ENCODE measurements at places on chromosomes 2 and 18.

- no peak for DNase-seq
Measured at GRCh38 chr2:212919238-212919637, 232.2 kb downstream of the IKZF2 start.

- DNase-seq: no peak
Measured at GRCh38 chr2:202909394-202910192, 1.9 kb downstream of the WDR12 start.

GRCh38 chr2:53498210-53498609, 269.4 kb upstream of the CHAC2 start:
- DNase-seq: no peak

DNA sequence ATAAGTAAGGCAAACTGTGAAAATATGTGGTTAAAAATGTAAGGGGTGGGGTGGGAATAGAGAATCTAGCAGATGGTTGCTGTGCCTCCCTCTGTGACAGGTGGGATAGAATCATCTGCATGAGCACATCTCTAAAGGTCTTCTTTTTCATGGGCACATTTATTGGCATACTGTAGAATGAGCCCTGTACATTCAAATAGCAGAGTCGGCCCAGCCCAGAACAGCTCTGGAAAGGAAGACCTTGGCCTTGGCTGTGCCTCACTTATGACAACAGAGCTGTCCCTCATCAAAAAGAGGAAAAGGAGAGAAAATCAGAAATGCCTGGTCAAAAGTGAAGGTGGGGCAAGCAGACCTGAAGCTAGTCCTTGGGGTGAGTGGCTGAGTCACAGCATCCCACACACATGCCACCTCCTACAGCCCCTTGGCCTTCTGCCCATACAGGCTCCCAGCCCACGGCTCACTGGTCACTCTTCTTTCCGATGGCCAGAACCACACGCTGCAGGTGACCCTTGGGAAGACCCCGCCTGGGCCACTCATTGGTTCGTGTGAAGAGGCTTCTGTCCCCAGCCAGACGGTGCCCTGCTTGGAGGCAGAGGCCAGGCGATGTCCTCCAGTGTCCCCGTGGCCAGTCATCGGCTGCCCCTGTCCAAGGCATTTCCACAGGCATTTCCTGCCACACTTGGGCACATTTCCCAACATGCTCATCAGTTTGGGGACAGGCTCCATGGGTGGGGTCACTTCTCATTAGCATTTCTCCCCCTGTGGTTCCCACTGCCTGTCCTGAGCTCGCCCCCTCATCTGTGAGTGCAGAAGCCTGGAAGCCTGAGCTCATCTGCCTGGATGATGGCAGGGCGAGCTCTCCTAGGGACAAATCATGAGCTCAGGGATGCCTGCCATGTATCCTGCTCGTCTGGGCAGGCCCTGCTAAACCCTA, 113.6 kb downstream of the MCFD2 start:
- DNase-seq: no peak

DNA sequence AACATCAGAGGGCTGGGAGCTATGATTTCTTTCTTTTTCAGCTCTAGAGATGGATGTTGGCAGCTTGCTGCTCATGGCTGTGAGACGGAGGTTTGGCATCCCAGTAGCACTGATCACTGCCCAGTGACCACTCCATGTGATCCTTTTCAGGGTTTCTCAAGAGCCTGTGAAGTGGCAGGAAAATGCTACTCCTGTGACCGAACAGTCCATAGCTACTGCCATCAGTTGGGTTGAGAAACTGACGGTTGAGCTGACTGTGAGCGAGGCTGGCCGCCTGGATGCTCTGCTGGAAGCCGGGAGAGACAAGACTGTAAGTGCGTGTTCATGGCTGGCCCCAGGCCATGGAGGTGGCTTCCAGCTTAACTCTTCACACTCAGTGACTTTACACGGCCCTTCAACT, 34.2 kb downstream of the VWA3B start:
- DNase-seq: no peak

All from NCI-H1105 (cell line).